Mucosa of descending colon (tissue), 3 donors: ENCODE measurements at places on chromosomes 3 and 15. TPM values are rescaled to one million over a fixed set of nuclear protein-coding genes. Genes with fewer than 3 reads are reported as not detected.

The USP19 gene
- 84.7 TPM for total RNA-seq

The IL5RA gene
- 0.57 TPM for total RNA-seq

The COL8A1 gene
- total RNA-seq, result 3.8 TPM

DNA sequence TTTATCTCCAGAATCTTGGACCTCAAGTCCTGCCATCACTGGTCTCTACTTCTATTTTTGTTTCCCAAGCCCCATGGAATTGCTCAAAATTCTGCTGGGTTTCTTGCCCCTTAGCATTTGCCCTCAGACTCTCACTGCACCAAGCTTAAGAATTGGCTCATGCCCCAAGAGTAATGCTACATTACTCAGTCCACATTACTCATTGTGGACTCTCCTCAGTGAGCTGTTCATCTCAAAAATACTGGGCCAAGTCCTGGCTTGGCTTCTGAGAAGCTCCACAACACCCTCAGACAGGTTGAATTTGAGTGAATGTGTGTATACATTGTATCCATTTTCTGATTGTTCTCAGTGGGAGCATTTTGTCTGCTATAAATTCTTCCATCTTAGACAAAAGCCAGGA, 364.4 kb upstream of the ARHGEF26 start:
- DNase-seq, result no peak

DNA sequence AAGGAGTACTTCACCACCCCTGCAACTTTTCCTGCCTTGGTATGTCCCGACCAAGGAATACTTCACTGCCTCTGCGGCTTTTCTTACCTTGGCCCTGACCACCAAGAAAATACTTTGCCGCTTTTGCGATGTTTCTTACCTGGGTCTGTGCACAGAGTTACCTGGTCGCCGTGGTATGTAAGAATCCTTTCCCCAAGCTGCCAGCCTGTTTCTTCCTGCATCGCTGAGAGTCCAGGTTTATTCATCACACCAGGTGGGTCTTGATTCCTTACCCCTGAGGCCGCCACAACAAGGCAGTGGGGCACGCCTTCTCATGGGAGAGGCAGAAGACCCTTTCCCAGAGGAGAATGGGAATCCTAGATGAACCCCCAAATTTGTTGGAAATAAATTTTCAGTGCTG, 511.3 kb downstream of the EDEM1 start:
- DNase-seq, result no peak

DNA sequence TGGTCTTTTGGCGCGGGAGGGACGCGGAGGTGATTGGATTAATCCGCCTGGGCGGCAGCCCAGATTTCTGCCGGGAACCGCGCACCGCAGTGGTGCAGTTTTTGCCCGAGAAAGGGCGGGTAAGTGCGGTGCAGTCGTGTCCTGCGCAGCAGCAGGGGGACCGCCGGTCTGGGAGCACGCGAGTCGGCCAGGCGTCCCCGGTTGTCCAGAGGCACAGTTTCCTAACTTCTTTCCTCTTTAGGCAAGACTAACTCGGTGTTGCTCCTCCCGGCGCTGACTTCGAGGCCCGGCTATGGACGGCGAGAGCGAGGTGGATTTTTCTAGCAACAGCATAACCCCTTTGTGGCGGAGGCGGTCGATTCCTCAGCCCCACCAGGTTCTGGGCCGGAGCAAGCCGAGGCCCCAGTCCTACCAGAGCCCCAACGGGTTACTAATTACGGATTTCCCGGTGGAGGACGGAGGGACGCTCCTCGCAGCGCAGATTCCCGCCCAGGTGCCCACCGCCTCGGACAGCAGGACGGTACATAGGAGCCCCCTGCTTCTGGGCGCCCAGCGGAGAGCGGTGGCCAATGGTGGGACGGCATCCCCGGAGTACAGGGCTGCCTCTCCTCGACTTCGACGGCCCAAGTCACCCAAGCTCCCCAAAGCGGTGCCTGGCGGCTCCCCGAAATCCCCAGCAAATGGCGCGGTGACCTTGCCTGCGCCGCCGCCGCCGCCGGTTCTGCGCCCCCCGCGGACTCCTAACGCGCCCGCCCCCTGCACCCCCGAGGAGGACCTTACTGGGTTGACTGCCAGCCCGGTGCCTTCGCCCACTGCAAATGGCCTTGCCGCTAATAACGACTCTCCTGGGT, 736 bp downstream of the ARHGEF26 start:
- DNase-seq, result peak; percentile 66

DNA sequence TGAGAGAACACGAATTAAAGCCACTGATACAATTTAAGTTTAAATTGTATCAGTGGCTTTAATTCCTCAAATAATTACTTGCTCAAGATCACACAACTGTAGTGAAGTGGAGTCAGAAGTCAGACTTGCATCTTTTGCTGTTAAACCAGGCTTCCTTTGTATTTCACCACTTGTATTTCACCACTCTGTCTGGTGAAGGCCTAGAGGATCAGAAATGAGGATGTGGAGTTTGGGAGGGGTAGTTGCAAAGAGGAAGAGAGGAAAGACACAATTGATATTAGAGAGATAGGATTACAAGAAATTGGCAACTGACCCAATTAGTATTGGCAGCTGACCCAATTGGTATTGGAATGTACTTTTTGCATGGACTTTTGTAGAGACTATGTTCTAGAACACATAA, 288.1 kb upstream of the GPR149 start:
- DNase-seq, result no peak

DNA sequence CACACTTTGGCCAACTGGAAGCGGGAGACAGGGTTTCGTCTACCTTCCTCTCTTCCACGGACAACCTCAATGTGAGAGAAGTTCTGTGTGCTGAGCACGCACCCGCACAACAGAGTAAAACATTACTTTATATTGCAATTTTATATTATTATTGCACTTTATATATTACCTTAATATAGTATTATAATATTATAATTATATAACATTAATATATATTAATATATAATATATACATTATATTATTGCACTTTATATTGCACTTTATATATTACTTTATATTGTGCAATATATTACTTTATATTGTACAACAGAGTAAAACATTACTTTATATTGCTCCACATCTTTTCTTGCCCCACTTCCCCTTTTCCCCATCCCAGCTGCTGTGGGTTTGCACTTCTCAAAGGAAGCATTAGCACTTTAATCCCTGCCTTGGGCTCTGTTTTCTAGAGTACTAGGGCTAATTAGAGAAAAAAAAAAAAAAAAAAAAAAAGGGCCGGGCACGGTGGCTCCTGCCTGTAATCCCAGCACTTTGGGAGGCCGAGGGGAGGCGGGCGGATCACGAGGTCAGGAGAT, 76.4 kb upstream of the SLC4A7 start:
- DNase-seq, result peak; percentile 31

DNA sequence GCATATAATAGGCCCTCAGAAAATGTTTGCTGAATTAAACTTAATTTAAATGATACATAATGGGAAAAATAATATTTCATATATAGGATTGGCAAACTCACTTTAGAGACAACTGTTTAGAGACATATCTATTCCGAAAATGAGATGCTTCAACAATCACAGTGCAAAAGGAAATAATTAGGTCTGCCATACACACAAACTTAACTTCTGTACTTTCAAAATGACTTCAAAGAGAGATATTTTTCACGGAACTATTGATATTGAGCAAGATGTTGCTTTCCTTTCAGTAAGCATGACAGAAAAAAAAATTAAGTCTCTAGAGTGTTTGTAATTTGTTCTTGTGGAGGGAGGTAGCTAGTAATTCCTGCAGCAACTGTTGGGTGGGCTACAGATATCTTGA, 769.5 kb downstream of the TUSC7 start:
- no peak for DNase-seq

DNA sequence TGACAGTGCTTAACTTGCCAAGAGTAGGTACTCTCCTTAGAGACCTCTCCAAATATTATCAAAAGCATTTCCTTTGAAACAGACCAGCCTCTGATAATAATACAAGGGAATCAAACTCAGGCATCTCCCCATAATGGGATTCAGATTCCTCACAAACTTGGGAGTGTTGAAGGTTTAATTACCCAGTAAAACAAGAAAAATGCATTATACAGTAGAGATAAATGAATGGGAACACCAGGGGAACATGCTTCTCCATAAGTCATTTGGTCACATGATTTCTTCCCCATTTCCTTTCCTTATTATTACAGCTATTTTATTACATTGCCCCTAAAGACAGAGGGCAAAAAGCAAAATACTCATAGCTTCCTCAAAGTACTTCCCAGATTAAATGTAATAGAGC, 325.0 kb upstream of the CDIN1 start:
- DNase-seq, result no peak

DNA sequence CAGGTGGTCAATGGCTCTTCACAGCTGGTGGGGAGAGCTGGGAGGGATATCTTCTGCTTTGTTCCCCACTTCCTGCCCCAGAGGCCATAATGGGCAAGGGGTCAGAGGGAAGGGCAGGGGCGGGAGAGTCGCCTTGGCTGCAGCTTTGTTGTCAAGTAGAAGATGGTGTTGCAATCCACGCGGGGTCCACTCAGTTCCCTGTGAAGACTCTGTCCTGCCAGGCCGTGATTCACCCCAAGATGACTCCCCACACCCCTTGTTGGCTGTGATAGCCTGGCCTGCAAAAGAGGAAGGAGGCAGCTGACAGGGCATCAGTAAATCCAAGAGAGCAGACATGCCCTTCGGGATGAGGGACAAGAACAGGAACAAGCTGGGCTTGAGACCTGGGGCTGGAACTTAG, 6.9 kb downstream of the GALNT15 start:
- DNase-seq, result peak; percentile 17

DNA sequence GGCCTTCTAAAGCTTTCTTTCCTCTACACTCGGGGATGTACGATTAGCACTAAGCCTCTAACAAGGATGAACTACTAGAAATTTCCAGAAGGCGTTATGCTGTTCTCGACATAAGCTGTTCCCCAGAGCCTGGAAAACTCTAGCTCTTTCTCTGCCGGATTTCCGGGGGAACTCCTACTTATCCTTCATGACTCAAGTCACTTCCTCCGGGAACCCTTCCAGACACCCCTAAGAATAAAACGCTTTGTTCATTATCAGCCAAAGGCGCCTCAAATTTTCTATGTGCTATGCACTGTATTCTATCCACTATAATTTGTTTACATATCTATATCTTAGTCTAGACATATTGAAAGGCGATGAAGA, 455 bp upstream of the SNAP23 start:
- no peak for DNase-seq

DNA sequence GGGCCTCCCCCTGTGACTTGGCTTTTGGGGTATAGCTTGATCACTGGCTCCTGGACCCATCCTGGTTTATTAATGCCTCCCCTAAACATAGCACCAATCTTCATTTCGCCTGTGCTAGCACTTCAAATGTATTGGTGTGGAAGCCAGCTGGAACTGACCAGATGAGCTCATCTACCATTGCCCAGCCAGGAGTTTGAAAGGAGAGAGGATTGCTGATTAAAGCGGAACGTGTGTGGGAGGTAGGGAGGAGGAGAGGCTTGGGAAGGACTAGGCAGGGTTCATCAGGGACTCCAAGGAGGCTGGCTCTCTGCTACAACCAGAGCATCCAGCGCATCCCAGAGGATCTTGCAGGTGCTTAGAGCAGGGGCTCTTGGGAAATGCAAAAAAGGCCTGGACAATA, 34.4 kb upstream of the TLE3 start:
- no peak for DNase-seq

GRCh38 chr3:53167418-53168174, 6.6 kb downstream of the PRKCD start:
- DNase-seq, result no peak

DNA sequence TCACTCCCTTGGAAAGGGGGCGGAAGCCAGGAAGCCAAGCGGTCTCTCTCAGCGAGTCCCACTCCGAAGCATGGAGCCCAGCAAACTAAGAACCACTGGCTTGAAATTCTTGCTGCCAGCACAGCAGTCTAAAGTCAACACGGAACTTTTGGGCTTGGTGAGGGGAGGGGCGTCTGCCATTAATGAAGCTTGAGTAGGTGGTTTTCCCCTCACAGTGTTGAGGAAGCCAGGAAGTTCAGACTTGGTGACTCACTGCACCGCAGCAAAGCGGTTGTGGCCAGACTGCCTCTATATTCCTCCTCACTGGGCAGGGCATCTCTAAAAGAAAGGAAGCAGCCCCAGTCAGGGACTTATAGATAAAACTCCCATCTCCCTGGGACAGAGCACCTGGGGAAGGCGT, 665.4 kb upstream of the CBLB start:
- no peak for DNase-seq

GRCh38 chr3:77420336-77420735, 380.4 kb downstream of the ROBO2 start:
- DNase-seq, result no peak

DNA sequence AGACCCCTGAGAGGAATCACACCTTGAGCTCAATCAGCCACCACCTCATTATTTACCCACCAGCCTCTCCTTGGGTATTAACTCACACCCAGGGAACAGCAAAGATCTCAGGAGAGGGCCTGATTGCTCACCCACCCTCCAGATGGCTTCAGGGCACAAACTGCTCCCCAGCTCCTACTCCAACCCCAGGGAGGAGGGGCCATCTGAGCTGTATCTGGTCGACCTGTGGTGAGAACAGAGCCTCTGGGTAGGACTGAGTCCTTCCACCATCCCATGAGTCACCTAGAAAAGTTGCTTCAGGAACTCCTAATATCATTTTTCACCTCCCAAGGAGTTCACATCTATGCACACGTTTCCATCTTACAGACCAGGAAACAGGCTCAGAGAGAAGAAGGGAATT, 44.8 kb upstream of the HES1 start:
- no peak for DNase-seq

DNA sequence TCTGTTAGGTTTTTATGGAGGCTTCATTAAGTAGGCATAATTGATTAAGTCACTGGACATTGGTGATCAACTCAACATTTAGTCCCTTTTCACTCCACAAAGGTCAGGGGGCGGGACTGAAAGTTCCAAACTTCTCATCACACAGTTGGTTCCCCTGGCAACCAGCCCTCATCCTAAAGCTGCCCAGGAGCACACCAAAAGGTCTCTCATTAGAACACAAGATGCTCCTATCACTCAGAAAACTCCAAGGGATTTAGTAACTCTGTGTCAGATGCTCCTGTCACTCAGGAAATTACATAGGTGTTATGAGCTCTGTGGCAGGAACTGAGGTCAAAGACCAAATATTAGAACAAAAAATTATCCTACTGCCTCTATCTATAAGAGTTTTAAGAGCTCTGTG, 321.5 kb downstream of the OTOL1 start:
- no peak for DNase-seq

DNA sequence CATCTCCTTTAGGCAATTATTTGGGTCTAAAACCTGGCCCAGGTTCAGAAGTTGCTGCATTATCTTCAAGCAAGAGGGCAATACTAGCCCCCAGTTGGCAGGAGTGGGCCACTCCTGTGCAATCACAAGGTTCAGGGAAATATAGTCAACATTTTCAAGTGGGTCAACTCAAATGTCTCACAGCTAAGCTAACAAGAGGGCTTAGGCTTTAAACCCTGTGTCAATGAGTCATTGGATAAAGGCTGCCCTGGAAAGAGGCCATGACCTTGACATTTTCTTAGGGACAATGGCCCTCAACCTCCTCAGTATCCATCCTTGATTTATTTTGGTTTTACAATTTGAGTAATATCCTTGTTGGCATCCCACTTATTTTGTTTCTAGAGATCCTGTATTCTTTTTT, 73.5 kb upstream of the DCP1A start:
- no peak for DNase-seq
